Effector CD4-positive, alpha-beta T cell (primary cell): ENCODE measurements at places on chromosomes 5 and 9.

- no peak for DNase-seq
These were observed 46.3 kb upstream of the TDRD7 start for GRCh38 chr9:97365634-97366033.

DNA sequence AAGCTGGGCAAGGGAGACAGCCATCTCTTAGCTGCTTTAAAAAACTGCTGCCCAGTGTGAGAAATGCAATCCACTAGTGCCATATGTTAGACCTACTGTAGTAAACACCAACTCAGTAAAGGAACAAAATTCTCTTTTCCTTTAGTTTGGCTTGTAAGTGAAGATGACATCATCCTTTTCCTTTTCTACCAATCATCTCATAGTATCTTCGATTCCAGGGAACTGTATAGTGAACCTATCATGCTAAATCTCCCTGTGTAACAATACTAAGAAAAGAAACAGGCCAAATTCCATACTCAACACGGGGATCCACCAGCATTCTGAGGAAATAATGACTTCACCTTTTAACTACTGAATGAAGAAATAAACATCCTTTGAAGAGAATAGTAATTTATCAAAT is 100.1 kb downstream of the RAPGEF6 start:
- DNase-seq = no peak

- DNase-seq = no peak
These were observed 153.6 kb downstream of the FAM114A2 start for GRCh38 chr5:153885141-153885540.

DNA sequence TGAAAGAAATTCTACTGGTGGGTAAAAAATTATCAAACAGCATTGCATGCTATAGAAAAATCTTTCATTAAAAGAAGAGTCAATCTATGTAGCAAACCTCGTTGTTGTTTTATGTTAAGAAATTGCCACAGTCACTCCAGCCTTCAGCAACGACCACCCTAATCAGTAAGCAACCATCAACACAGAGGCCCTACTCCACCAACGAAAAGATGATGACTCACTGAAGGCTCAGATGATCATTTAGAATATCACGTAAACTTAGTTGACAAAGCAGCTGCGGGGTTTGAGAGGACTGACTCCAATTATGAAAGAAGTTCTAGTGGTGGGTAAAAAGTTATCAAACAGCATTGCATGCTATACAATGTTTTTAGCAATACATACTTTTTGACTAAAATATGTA is 242.6 kb downstream of the DRD1 start:
- no peak for DNase-seq

DNA sequence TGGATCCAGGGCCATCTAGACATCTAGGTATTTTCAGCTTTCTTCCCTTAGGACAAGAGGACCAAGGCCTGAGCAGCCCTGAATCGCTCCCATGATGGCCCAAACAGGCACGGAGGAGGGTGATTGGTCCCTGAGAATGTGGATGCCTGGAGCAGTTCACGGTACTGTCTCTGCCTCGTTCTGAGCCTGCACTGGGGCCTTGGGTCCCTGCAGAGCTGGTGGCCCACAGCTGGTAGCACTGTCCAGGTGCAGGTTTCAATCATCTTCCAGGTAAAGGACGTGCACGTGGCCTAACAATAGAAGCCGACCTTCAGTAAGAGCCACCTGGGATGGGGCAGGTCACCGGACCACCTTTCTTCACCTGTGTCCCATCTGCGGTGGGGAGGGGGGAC is 19.4 kb upstream of the FCN1 start:
- DNase-seq = no peak

DNA sequence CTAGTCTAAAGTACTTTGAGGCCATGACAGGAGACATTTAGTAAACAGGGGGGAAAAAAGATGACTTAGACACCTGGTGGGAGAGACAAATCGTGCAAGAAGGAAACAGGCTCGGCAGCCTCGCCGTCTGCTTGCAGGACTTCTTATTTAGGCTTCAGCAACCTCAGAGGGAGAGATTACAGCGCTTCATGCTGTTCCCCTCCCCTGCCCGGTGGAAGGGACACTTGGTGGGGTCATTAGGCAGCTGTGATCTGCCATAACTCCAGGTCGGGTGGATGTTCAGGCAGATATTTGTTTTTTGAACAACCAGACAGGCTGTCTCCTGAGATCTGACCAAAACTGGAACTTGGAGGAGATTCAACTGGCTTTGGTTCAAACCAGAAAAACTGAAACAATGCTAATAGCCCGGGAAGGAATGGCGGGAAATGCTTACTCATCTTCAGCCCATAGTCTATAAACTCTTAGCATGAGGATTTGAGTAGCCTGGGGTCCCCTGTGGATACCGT is 38.1 kb upstream of the CD180 start:
- DNase-seq = no peak

- DNase-seq = no peak
These were observed 191.2 kb downstream of the PALM2AKAP2 start for GRCh38 chr9:109971226-109971625.

DNA sequence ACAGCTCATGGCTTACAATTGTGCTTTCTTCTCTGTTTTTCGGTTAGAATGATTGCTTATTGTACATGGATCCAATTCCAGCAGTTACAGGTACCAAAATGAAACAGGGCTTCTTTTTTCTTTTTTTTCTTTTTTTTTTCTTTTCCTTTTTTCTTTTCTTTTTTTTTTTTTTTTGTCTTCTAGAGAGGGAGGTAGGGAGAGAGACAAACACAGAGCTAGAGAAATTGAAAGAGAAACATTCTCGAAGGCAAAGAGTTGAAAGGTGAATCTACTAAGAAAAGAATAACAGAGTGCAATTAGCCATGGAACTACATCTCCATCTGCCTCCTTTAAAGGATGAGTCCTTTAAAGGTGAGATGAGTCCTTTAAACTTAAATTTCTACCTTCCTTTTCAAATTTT is 1.0 kb upstream of the EDIL3 start:
- no peak for DNase-seq

GRCh38 chr9:86517475-86517874 is 163.3 kb upstream of the TUT7 start:
- no peak for DNase-seq

GRCh38 chr5:119031905-119032304 is 39.0 kb upstream of the DMXL1 start:
- DNase-seq = no peak

GRCh38 chr9:86238861-86239770 is 20.3 kb downstream of the C9orf153 start:
- DNase-seq = no peak

GRCh38 chr5:149257889-149258705 is 13.6 kb upstream of the AFAP1L1 start:
- no peak for DNase-seq
